ENCODE measurements at places on chromosomes 5 and 9. TPM values are rescaled to one million over a fixed set of nuclear protein-coding genes. Genes with fewer than 3 reads are reported as not detected.

APC gene
- total RNA-seq, result 48.4 TPM

TMEM8B gene
- total RNA-seq, result 17.9 TPM

PCDHA3 gene
- total RNA-seq, result not detected

KCNMB1 gene
- total RNA-seq, result 0.87 TPM

ACOT12 gene
- total RNA-seq, result not detected

PLAC8L1 gene
- not detected for total RNA-seq

PCDHGA3 gene
- total RNA-seq, result 14.7 TPM

- no peak overlapping the region for H3K27ac ChIP-seq
- DNase-seq, result no peak
- no peaks in the 10 kb centered on the region for H3K36me3 ChIP-seq
Observed at GRCh38 chr9:97759581-97760288, 62.6 kb upstream of the XPA start.

GRCh38 chr5:53900677-53901076 is 340.2 kb downstream of the NDUFS4 start:
- no peak overlapping the region for H3K27ac ChIP-seq
- no peaks in the 10 kb centered on the region for H3K27me3 ChIP-seq
- H3K36me3 ChIP-seq, result no peaks in the 10 kb centered on the region
- H3K4me1 ChIP-seq, result no peaks in the 10 kb centered on the region
- no peak overlapping the region for H3K4me3 ChIP-seq
- no peak for DNase-seq

- no peak overlapping the region for H3K27ac ChIP-seq
- no peak overlapping the region for H3K4me3 ChIP-seq
- H3K4me1 ChIP-seq, result peaks cover 13% of the 10 kb centered on the region
- H3K36me3 ChIP-seq, result no peaks in the 10 kb centered on the region
Observed at GRCh38 chr5:67537439-67538148, 341.0 kb upstream of the CD180 start.

DNA sequence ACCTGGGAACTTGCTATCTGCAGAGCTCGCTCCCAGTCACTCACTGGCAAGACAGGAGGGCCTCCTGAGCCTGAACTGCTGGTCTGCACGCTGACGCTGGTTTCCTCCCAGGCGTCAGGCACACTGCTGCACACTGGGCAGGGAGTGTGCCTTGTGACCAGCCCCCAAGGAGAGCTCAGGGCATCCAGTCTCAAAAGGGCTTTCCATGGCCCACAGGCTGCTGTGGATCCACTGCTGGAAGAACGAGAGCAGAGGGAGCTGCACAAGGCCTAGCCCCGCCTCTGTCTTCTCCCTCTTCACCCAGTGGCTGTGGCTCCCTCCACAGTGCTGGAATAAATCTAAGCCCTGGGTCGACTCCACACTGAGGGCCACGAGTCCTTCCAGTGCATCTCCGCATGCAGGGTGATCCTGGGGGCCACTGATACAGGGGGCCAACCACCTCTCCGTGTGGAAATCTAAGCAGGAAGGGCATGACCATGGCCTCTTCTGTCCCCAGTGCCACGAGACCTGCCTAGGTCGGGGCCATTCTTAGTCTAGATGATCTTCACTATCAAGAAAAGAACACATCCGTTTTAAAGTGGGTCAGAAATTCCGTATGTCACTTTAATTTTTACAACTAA is 93.6 kb downstream of the CAMSAP1 start:
- H3K27me3 ChIP-seq, result no peaks in the 10 kb centered on the region
- DNase-seq, result no peak
- H3K36me3 ChIP-seq, result peaks cover 90% of the 10 kb centered on the region
- no peaks in the 10 kb centered on the region for H3K4me1 ChIP-seq
- no peak overlapping the region for H3K27ac ChIP-seq

GRCh38 chr5:4518903-4519672 is 621.0 kb upstream of the ADAMTS16 start:
- H3K27ac ChIP-seq, result no peak overlapping the region
- no peak overlapping the region for H3K4me3 ChIP-seq
- H3K36me3 ChIP-seq, result no peaks in the 10 kb centered on the region
- no peak for DNase-seq
- H3K27me3 ChIP-seq, result no peaks in the 10 kb centered on the region
- H3K4me1 ChIP-seq, result no peaks in the 10 kb centered on the region

DNA sequence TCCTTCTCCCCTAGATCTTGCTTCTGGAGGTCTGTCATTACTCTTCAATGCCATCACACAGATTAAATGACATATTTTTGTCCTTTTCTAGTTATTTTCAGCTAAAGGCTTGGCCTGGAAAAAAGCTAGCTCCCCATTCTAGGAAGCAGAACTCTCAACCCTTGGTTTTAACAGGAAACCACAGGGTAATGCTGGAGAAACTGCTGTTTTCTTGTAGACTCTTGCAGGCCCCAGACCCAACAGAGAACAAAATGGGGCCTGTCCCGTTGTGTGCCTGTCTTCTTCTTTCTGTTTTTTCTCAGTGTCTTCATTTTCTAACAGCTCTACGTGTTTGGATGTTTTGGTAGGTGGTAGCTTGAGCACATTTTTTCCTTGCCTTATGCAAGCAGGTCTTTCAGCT is 21.5 kb downstream of the DCANP1 start:
- no peak overlapping the region for H3K27ac ChIP-seq
- DNase-seq, result no peak
- H3K27me3 ChIP-seq, result no peaks in the 10 kb centered on the region
- H3K4me1 ChIP-seq, result peaks cover 3% of the 10 kb centered on the region
- H3K36me3 ChIP-seq, result no peaks in the 10 kb centered on the region

DNA sequence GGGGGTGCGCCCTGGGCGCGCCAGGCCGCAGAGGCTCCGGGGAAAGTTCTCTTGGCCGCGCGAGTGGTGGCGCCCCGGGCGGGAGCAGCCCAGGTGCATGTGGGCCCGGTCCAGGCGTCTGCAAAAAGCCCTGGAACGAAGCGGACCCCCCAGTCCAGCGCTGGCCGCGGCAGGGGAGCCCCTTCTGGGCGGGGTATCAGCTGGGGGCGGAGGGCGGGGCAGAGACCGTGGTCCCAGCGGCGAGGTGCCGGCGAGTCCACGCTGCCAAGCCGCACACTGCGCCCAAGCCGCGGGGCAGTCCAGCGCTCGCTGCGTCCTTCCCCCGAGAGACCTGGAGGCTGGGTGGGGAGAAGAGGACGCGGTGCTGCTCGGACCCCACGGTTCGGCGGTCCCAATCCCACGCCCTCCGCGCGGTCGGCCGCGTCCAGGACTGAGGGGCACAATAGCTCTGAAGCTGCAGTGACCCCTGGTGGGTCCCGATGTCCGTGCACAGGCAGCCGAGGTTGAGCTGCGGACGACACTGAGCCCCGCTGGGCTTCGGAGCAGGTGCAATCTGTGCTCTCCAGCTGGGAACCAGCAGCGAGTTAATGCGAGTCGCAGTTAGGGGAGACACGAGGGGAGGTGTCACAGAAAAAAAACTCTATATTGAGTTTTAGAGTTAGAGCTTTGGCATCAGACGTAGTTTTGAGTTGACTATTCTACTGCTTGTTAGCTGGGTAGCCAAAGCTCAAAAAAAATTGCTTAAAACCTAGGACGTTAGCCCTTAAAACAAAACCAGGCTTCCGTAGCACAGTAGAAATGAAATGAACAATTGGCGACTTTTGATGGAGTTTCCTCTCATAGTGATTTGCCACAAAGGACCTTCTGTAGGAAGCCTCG is 1.1 kb upstream of the EPB41L4A start:
- peaks cover 22% of the 10 kb centered on the region for H3K4me1 ChIP-seq
- peak; percentile 92 for DNase-seq
- H3K4me3 ChIP-seq, result peak overlapping the region; percentile 79
- H3K36me3 ChIP-seq, result no peaks in the 10 kb centered on the region
- peak overlapping the region; percentile 93 for H3K27ac ChIP-seq

DNA sequence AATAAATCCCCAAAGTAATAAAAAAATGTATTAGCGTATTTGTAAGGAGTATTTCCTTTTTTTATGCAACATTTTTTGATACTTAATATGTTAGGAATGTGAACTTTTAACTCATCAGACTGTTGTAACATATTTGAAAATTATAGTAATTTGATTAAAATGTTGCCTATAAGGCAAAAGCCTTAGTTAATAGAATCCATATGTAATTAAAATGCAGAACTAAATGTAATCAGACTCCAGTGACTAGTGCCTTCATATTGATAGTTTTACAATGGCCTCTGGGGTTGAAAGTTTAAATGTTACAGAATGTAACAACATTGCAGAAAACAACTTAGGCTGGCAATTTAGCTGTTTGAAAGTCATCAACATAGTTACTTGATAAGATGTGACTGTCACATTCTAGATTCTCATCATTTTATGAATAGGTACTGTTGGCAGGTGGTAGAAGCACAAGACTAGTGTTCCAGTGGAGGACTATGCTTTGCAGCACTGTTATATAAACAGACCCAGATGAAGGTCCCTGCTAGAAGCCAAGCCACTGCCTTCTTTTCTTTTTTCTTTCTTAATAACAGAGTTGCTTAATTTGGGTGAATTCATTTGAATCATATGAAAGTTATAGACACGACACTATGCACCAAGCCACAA is 382.9 kb downstream of the CCDC171 start:
- no peak overlapping the region for H3K4me3 ChIP-seq
- no peak for DNase-seq
- no peaks in the 10 kb centered on the region for H3K36me3 ChIP-seq

- no peaks in the 10 kb centered on the region for H3K4me1 ChIP-seq
- H3K36me3 ChIP-seq, result no peaks in the 10 kb centered on the region
- no peaks in the 10 kb centered on the region for H3K27me3 ChIP-seq
- no peak for DNase-seq
- no peak overlapping the region for H3K27ac ChIP-seq
Observed at GRCh38 chr5:62340392-62340791, 34.4 kb downstream of the KIF2A start.

- no peak overlapping the region for H3K4me3 ChIP-seq
- peaks cover 11% of the 10 kb centered on the region for H3K4me1 ChIP-seq
- H3K36me3 ChIP-seq, result no peaks in the 10 kb centered on the region
- DNase-seq, result no peak
Observed at GRCh38 chr9:126391713-126392661, 65.4 kb downstream of the MVB12B start.

DNA sequence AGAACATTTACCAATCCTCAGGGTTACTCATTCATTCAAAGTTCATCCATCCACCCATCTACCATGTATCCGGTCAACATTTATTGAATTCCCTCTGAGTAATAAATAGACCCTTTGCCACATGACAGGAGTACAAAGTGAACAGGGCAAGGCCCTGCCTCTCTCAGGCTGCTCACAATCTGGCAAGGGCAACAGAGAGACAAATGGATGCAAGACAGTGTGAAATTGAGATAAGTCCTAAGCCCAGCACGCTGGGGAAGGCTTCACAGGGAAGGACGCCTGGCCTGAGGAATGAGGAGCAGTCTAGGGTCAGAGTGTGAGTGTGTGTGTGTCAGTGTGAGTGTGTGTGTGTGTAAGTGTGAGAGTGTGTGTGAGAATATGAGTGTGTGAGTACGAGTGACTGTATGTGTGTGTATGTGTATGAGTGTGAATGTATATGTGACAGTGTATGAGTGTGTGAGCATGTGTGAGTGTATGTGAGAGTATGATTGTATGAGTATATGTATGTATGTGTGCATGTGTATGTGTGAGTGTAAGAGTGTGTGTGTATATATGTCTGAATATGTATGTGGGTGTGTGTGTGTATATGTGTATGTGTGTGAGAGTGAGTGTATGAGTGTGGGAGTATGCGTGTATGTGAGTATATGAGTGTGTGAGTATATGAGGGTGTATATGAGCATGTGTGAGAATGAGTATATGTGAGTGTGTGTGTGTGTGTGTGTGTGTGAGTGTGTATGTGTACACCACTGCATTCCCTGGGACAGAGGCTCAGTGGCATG is 145.6 kb downstream of the FSTL4 start:
- H3K27ac ChIP-seq, result no peak overlapping the region
- no peak overlapping the region for H3K4me3 ChIP-seq
- DNase-seq, result no peak
- no peaks in the 10 kb centered on the region for H3K36me3 ChIP-seq
- H3K27me3 ChIP-seq, result no peaks in the 10 kb centered on the region

DNA sequence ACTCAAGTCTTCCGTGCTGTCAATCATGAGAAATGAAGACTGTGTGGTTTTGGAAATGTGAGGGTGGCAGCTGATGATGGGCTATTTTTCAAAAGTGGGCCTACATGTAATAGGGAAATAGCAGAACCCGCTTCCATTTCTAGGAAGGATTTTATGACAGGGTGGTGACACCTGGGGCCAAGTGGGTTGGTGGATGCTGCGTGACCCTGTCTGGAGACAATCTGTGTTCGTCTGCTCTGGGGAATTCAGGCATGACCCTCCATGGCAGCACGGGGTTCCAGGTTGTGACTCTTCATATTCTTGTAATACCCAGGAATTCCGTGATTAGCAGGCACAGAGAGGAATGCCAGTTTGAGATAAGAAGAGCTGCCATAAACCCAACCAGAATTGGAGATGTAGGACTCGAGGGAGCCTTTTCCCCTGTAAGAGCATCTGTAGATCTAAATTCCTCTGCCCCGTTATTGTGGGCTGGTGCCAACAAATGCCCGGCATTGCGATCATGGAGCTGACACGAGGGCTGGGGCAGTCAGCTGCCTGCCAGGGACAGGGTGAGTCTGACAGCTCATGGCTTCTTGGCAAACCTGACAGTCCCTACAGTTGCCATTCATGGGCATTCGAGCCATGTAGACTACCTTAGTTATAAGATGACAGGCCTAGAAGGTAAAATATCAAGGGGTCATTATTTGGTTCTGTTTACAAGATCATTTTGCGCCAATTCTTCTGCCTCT is 279.7 kb downstream of the GADD45G start:
- H3K4me1 ChIP-seq, result no peaks in the 10 kb centered on the region
- peak; percentile 89 for DNase-seq
- no peaks in the 10 kb centered on the region for H3K27me3 ChIP-seq
- no peak overlapping the region for H3K4me3 ChIP-seq

GRCh38 chr9:128764361-128764760 is 7.4 kb downstream of the ZER1 start:
- H3K27me3 ChIP-seq, result no peaks in the 10 kb centered on the region
- DNase-seq, result no peak
- H3K27ac ChIP-seq, result no peak overlapping the region

All from heart left ventricle (tissue), 16 donors.